ENCODE measurements at places on chromosomes 4 and X.

DNA sequence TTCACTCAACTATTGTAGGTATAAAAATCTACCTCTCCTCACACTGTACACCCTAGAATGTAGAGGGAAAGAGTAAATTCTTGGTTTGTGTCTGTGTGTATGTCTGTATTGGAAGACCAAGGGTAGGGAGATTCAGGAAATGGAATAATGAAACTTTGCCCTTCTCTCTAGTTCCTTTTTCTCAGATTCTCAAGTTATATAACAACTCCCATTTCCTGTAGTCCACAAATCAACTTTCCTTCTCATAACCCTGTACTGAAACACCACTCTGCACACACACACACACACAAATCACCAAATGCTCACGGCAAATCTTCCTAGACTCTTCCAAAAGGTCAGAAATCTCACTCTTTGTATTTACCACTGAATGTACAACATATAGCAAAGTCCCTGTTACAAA is 824.5 kb upstream of the DIAPH2 start:
- DNase-seq, result no peak

DNA sequence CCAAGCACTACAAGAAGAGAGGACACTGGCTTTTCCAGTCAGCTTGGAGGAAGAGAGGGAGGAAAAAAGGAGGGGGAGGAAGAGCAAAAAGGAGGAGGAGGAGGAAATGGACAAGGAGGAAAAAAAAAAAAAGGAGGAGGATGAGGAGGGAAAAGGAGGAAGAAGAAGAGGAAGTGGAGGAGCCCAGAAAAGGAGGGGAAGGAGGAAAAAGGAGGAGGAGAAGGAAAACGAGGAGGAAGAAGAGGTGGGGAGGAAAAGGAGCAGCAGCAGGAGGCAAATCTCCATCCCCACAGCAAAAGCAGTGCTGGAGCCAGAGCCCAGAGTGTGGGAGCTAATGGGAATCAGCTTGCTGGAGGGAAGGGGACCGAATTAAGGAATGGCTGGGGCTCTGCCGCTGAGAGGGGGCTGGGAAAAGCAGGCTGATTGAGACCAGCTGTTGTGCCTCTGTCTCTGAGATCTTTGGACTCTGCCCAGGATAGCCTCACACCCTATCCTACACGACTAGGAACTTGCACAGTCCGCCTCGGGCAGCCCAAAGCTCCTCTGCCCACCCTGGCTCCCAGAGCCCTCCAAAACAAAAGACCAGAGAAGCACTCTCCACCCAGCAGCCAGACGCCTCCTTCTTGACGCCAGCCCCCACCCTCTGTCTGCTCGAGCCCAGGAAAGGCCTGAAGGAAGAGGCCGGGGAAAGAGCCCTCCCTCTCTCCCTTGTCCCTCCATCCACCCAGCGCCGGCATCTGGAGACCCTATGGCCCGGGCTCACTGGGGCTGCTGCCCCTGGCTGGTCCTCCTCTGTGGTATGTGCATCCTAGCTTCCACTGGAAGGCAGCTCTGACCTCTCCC is at the start of gene XPNPEP2:
Gene XPNPEP2, plus strand, starts transcription at position 514 of the 843 bp plus-strand sequence. Its CDS starts 235 bp downstream, at position 749.
- DNase-seq, result no peak

DNA sequence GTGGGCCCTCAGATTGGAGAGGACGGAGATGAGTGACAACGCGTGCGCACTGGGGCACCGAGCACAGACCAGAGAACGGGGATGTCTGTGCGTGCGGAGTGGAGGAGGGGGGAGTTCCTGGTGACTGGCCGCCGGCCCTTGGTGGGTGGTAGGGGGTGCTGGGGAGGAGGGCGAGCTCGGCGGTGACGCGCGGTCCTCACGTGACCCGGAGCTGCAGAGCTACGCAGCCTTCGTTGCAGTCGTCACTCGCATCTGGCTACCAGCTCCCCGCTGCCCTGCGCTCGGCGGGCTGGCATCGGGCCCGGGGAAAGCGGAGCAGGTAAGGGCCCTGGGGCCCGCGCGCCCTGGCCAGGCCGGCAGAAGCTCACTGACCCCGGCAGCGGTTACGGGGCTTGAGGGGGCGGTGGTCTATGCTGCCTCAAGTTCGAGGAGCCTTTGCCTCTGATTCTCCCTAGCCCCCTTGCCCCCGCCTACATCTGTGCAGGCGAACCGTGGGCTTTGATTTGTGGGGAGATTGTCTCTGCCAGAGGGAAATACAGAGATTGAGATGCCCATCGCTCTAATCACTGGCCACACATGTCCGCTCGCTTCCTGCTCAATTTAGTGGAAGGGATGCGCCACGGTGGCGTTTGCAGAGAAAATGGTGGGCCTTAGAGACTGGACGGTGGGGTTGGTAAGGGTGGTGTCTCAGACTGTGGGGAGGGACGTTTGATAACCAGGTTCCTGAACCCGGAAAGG is at the start of gene ARMCX4:
Gene ARMCX4, plus strand, starts transcription at position 245 of the 738 bp plus-strand sequence. CDS start 3,134 bp downstream, outside the sequence.
- no peak for DNase-seq

DNA sequence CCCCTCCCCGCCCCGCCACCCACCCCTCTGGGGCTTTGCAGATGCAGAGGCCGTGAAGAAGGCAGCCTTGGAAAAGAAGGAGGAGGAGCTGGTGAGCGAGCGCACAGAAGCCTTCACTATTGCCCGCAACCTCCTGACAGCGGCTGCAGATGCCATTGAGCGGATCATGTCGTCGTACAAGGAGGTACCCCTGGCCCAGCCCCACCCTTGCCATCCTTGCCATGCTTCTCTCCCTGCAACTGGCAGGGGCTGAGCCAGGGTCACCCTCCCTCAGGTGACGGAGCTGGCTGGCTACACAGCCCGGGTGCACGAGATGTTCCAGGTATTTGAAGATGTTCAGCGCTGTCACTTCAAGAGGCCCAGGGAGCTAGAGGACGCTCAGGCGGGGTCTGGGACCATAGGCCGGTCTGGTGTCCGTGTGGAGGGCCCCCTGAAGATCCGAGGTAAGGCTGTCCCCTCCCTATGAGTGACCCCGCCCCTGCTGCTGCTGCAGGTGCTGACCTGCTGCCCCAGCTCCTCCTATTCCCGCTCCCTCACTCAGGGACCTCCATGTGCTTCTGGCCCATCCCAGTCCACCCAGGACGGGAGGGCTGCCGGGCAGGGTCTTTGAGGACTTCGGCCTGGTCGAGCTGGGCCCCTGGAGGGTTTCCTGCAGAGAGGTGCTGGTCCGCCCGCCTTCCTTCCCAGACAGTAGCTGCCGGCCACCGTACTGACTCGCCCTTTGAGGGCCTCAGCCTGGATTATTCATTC is 11.6 kb downstream of the ABCD1 start:
- DNase-seq, result no peak
